Ammon's horn (tissue), 1 donor: ENCODE measurements at places on chromosomes 6 and 20.

- peak; percentile 67 for DNase-seq
Measured at GRCh38 chr6:30884521-30885480, 482 bp downstream of the DDR1 start.

- no peak for DNase-seq
Measured at GRCh38 chr6:79385893-79386292, 151.3 kb downstream of the LCA5 start.

DNA sequence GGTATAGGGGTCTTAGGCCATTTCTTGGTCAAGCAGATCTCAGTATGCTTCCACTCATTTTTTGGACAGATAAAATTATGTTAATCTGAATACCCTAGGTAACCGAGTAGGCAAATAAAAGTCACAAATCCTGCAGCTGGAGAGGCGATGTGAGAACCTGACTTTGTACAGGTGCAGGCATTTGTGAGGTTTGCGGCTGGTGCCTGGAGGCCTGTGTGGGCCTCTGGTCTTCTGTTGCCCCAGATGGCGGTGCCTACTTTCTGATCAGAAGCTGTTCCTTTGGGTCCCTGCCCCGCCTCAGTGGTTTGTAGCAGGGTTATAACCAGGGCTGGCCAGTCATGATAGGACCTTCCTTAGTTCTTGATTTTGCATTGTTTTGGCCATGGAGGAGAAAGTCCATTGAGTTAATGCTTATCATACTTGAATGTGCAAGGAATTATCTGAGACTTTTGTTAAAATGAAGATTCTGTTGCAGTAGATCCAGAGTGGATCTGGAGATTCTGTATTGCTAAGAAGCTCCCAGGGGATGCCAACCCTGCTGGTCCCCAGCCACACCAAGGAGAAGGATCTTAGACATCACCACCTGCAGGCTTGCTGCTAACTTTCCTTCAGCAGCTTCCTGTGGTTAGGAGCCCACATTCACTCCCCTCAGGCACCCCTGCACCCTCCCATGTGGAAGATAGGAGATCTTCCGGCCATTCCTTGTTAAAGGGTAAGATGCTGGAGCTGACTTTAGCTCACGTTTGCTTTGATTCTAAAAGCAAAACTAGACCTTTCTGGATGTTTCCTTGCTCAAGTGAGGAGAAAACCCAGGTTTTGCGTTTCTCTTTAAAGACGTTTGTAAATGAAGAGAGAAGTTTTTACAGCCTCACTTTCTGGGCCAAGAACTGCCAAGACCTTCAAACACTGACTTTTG is 50.7 kb downstream of the LRRC1 start:
- DNase-seq, result no peak

GRCh38 chr6:25042036-25042521 is 106.3 kb upstream of the RIPOR2 start:
- DNase-seq, result no peak

GRCh38 chr6:152391179-152391880 is 245.8 kb downstream of the SYNE1 start:
- no peak for DNase-seq
